ENCODE measurements at places on chromosomes 6 and 20.

GRCh38 chr6:151119823-151120524 lies 119.8 kb upstream of the AKAP12 start:
- DNase-seq, result no peak

- no peak for DNase-seq
These were observed 85.6 kb downstream of the GPR6 start for GRCh38 chr6:110063594-110064263.

DNA sequence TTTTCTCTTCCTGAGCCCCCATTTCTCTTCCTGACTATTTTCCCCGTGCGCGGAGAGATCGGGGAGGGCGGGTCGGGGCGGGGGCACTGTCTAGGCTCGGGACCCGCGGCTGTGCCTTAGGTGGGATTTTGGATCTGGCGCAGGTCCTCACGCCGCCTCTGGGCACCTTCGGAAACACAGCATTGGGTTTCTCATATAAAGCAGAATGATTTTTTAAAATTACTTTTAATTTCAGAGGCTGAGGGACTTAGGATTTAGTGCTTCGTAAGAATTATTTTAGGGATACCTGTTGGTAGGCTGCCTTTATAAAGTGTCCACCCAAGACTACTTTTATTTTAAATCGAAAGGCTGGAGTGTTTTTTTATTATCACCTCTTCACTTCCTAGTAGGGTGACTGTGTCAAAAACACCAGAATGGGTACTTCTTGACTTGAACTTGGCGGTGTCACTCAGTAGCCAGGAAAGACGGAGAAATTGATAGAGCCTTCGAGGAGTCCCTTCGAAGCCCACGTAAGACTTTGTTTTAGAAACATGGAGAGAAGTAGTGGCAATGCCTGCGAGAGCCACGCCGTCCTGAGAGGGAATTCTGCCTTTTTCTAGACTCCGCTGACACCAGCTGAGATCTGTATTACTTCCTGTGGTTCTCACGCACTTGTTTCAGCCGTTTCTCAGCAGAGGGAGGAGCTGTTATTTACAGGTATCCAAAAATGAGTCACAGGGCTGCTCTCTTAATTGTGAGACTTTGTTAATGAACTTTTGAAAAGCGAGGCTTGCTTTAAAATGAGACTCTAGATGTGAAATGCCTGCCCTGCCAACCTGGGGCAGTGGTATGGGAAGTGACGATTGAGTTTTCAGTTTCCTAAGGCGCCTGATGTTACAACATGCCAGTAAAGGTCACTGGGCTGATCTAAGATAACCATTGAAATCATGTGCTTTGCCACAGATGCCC lies 667 bp downstream of the STX11 start:
- no peak for DNase-seq

- DNase-seq, result no peak
These were observed 32.3 kb upstream of the OVOL2 start for GRCh38 chr20:18090044-18090443.

Measured in uterus (tissue), 4 donors.